Nasal cavity respiratory epithelium epithelial cell of viscerocranial mucosa (primary cell): ENCODE measurements at places on chromosomes 2 and 18. TPM values are rescaled to one million over a fixed set of nuclear protein-coding genes. Genes with fewer than 3 reads are reported as not detected.

The CTDP1 gene
- 29.4 and 36.0 TPM in 2 replicates for total RNA-seq

The OR6B2 gene
- not detected in 2 replicates for total RNA-seq

The PTPRM gene
- 27.7 and 87.1 TPM in 2 replicates for total RNA-seq

The CTAGE1 gene
- total RNA-seq, result under 0.01 TPM in 1 of 2 replicates, not detected in the other

The FBXO41 gene
- 2.4 and 3.4 TPM in 2 replicates for total RNA-seq

The SERPINB2 gene
- 44.4 and 182 TPM in 2 replicates for total RNA-seq

The OBSL1 gene
- 8.9 and 27.7 TPM in 2 replicates for total RNA-seq

The NOL4 gene
- not detected in 2 replicates for total RNA-seq

The HAAO gene
- total RNA-seq, result 0.50 TPM in 1 of 2 replicates, not detected in the other

The PKDCC gene
- total RNA-seq, result 0.28 and 0.34 TPM in 2 replicates

The ANKRD44 gene
- 0.78 and 1.0 TPM in 2 replicates for total RNA-seq

The MYO1B gene
- 405 and 429 TPM in 2 replicates for total RNA-seq

The SIX3 gene
- total RNA-seq, result 0.68 and 4.1 TPM in 2 replicates

The ZNG1B gene
- 30.4 and 45.9 TPM in 2 replicates for total RNA-seq

The ELOA2 gene
- not detected in 2 replicates for total RNA-seq

The RNPEPL1 gene
- total RNA-seq, result 13.0 and 49.7 TPM in 2 replicates

The LOXHD1 gene
- total RNA-seq, result under 0.01 TPM in 1 of 2 replicates, not detected in the other

The ALK gene
- 0.14 TPM in 1 of 2 replicates, not detected in the other for total RNA-seq

The IL36G gene
- total RNA-seq, result 1.7 and 2.6 TPM in 2 replicates

The KCNS3 gene
- total RNA-seq, result 4.1 and 8.1 TPM in 2 replicates

The CCDC74A gene
- 1.0 and 5.9 TPM in 2 replicates for total RNA-seq

The GPR55 gene
- total RNA-seq, result not detected in 2 replicates

The NT5DC4 gene
- total RNA-seq, result 0.07 TPM in 1 of 2 replicates, not detected in the other

The SLC4A5 gene
- total RNA-seq, result under 0.01 and 0.21 TPM in 2 replicates

The BOLA3 gene
- total RNA-seq, result 33.1 and 44.4 TPM in 2 replicates

The PPP1R1C gene
- 0.68 and 1.2 TPM in 2 replicates for total RNA-seq

The SERPINB4 gene
- 1.7 and 63.5 TPM in 2 replicates for total RNA-seq

The TFCP2L1 gene
- total RNA-seq, result 6.8 and 20.7 TPM in 2 replicates

The ZNF638 gene
- total RNA-seq, result 107 and 128 TPM in 2 replicates

The IL1RN gene
- 53.7 and 106 TPM in 2 replicates for total RNA-seq

The DYNC2LI1 gene
- 15.0 and 17.7 TPM in 2 replicates for total RNA-seq

The CYP27C1 gene
- 0.34 and 0.36 TPM in 2 replicates for total RNA-seq

The EFEMP1 gene
- total RNA-seq, result 51.9 and 213 TPM in 2 replicates

The ZBTB7C gene
- 0.34 and 7.0 TPM in 2 replicates for total RNA-seq

The ARHGEF4 gene
- 81.3 and 81.4 TPM in 2 replicates for total RNA-seq

The SNED1 gene
- under 0.01 and 0.28 TPM in 2 replicates for total RNA-seq

The RAB6C gene
- total RNA-seq, result under 0.01 TPM in 2 replicates

The FRZB gene
- total RNA-seq, result under 0.01 TPM in 2 replicates

The ARL4C gene
- 13.7 and 42.5 TPM in 2 replicates for total RNA-seq

The ASXL3 gene
- under 0.01 and 0.14 TPM in 2 replicates for total RNA-seq

The MROH2A gene
- total RNA-seq, result not detected in 2 replicates

The C2orf72 gene
- 0.14 TPM in 1 of 2 replicates, not detected in the other for total RNA-seq

The NYAP2 gene
- total RNA-seq, result under 0.01 TPM in 1 of 2 replicates, not detected in the other

The STPG4 gene
- total RNA-seq, result under 0.01 and 0.07 TPM in 2 replicates
